ENCODE measurements at places on chromosomes 4 and X.

GRCh38 chrX:46588263-46588662 is 14.7 kb downstream of the CHST7 start:
- H3K4me3 ChIP-seq, result peak overlapping the region; percentile 45
- H3K27ac ChIP-seq, result peak overlapping the region; percentile 74
- no peak for DNase-seq
- H3K36me3 ChIP-seq, result peaks cover 2% of the 10 kb centered on the region
- H3K27me3 ChIP-seq, result no peaks in the 10 kb centered on the region
- peaks cover 63% of the 10 kb centered on the region for H3K4me1 ChIP-seq

- H3K27me3 ChIP-seq, result peaks cover 3% of the 10 kb centered on the region
- H3K4me3 ChIP-seq, result no peak overlapping the region
- no peaks in the 10 kb centered on the region for H3K36me3 ChIP-seq
- H3K4me1 ChIP-seq, result no peaks in the 10 kb centered on the region
- no peak for DNase-seq
These were observed 395.2 kb downstream of the MID1IP1 start for GRCh38 chrX:39196192-39197102.

GRCh38 chrX:8849945-8850344 is 48.8 kb upstream of the FAM9A start:
- peaks cover 2% of the 10 kb centered on the region for H3K27me3 ChIP-seq
- H3K36me3 ChIP-seq, result no peaks in the 10 kb centered on the region
- no peak overlapping the region for H3K27ac ChIP-seq
- peaks cover 2% of the 10 kb centered on the region for H3K4me1 ChIP-seq
- DNase-seq, result no peak
- no peak overlapping the region for H3K4me3 ChIP-seq

GRCh38 chrX:78769101-78769755 is 21.7 kb downstream of the LPAR4 start:
- DNase-seq, result no peak
- no peaks in the 10 kb centered on the region for H3K36me3 ChIP-seq
- H3K4me3 ChIP-seq, result no peak overlapping the region
- H3K27me3 ChIP-seq, result no peaks in the 10 kb centered on the region
- no peaks in the 10 kb centered on the region for H3K4me1 ChIP-seq

DNA sequence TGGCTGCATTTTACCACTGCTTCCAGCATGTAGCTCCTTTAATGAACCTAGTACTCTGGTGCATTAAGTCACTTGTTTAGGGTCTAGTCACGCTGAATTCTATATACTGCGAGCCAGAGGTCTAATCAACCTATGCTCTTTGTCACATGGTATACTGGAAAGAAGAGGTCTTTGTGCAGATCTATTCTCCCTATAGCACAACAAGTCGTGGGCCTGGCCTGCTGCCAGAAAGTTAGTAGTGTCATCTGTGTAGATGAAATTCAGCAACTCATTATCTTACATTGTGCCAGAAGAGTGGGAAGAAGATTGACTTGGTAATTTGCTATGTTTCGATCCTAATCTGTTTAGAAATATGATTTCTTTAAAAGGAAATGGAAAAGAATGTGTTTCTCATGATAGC is 80.8 kb downstream of the AWAT2 start:
- no peaks in the 10 kb centered on the region for H3K27me3 ChIP-seq
- no peaks in the 10 kb centered on the region for H3K4me1 ChIP-seq
- DNase-seq, result no peak
- no peak overlapping the region for H3K27ac ChIP-seq
- H3K36me3 ChIP-seq, result no peaks in the 10 kb centered on the region

- DNase-seq, result no peak
- no peaks in the 10 kb centered on the region for H3K36me3 ChIP-seq
- no peaks in the 10 kb centered on the region for H3K27me3 ChIP-seq
- H3K27ac ChIP-seq, result no peak overlapping the region
- H3K4me3 ChIP-seq, result no peak overlapping the region
These were observed 44.1 kb downstream of the SLC39A8 start for GRCh38 chr4:102301167-102301566.

- H3K27me3 ChIP-seq, result no peaks in the 10 kb centered on the region
- no peaks in the 10 kb centered on the region for H3K4me1 ChIP-seq
- no peak overlapping the region for H3K27ac ChIP-seq
- H3K36me3 ChIP-seq, result peaks cover 1% of the 10 kb centered on the region
- H3K4me3 ChIP-seq, result no peak overlapping the region
These were observed 82.2 kb downstream of the FNIP2 start for GRCh38 chr4:158850800-158851644.

DNA sequence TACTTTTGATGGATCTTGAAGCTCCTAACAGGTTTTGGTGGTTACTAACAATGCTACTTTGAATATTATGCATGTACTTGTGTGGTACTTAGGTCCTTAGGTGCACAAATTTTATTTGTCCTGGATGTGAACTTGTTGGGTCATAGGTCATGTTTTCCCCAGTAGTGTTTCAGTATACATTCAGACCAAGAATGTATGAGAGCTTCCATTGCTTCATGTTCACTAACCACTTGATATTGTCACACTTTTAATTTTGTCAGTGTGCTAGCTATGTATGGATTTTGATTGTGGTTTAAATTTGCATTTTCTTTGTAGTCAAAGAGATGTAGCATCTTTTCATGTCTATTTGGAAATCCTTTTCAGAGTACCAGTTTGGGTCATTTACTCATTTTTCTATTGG is 32.2 kb downstream of the CLCN3 start:
- DNase-seq, result no peak
- H3K27me3 ChIP-seq, result no peaks in the 10 kb centered on the region
- no peak overlapping the region for H3K27ac ChIP-seq
- peaks cover 2% of the 10 kb centered on the region for H3K4me1 ChIP-seq
- peaks cover 4% of the 10 kb centered on the region for H3K36me3 ChIP-seq

GRCh38 chr4:41661442-41662076 is 87.0 kb downstream of the PHOX2B start:
- no peak overlapping the region for H3K4me3 ChIP-seq
- peaks cover 32% of the 10 kb centered on the region for H3K27me3 ChIP-seq
- no peak overlapping the region for H3K27ac ChIP-seq
- H3K36me3 ChIP-seq, result no peaks in the 10 kb centered on the region
- no peak for DNase-seq

DNA sequence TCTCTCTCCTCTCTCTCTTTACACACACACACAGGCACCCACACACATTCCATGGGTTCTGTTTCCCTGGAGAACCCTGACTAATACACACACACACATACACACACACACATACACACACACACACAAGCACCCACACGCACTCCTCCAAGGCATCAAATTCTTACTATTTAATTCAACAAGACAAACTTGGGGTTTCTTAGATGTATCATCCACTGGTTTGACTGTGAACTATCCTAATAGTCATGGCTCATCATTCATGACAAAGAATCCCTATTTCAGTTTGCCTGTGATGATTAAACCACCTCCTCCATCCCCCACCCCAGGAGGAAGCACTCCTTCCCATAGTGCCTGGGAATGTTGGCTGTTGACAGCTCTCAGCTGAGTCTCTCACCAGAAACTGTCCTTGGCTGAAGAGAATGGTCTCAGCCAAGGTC is 98.2 kb downstream of the USP46 start:
- no peaks in the 10 kb centered on the region for H3K27me3 ChIP-seq
- DNase-seq, result no peak
- no peak overlapping the region for H3K4me3 ChIP-seq

- H3K4me3 ChIP-seq, result no peak overlapping the region
- H3K27me3 ChIP-seq, result peaks cover 79% of the 10 kb centered on the region
- no peaks in the 10 kb centered on the region for H3K36me3 ChIP-seq
- peaks cover 29% of the 10 kb centered on the region for H3K4me1 ChIP-seq
- DNase-seq, result no peak
- H3K27ac ChIP-seq, result no peak overlapping the region
These were observed 2.6 kb downstream of the PRDM8 start for GRCh38 chr4:80199947-80200346.

DNA sequence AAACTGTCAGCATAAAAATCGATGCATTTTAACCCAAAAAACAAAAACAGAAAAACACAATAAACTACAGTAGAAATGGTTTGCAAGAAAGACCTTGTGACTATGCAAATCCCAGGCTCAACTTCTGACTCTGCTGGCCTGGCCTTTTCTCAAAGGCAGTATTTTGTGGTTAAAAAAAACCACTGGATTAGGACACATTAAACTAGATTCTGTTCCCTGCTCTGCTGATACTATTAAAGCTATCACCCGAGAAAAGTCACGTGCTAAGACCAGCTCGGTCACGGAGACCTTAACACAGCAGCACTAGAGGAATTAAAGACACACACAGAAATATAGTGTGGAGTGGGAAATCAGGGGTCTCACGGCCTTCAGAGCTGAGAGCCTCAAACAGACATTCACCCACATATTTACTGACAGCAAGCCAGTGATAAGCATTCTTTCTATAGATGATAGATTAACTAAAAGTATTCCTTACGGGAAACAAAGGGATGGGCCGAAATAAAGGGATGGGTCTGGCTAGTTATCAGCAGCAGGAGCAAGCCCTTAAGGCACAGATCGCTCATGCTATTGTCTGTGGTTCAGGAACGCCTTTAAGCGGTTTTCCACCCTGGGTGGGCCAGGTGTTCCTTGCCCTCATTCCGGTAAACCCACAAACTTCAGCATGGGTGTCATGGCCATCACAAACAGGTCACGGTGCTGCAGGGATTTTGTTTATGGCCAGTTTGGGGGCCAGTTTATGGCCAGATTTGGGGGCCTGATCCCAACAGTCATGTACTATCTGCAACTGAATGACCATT is 16.1 kb downstream of the CBR4 start:
- no peak overlapping the region for H3K4me3 ChIP-seq
- no peaks in the 10 kb centered on the region for H3K27me3 ChIP-seq
- no peak for DNase-seq
- peaks cover 3% of the 10 kb centered on the region for H3K4me1 ChIP-seq
- peak overlapping the region; percentile 45 for H3K27ac ChIP-seq

DNA sequence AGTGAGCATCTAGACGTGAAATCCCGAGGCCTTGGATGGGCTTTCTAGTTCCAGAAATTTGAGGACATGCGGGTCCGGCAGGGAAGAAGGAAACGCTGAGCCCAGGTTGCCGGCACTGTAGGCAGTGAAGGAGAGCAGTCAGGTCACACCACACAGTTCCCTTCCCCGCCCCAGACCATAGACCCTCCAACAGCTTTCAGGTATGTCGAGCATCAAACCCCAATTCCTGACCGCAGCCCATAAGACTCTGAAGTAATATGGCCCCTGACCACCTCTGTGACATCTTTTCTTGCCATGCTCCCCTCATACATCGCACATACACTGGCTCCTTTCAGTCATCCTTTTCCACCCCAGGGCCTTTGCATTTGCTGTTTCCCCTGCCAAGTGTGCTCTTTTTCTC is 23.0 kb downstream of the RTL5 start:
- H3K27me3 ChIP-seq, result no peaks in the 10 kb centered on the region
- peaks cover 2% of the 10 kb centered on the region for H3K4me1 ChIP-seq
- no peak overlapping the region for H3K4me3 ChIP-seq

- H3K27me3 ChIP-seq, result no peaks in the 10 kb centered on the region
- no peak overlapping the region for H3K27ac ChIP-seq
- H3K36me3 ChIP-seq, result no peaks in the 10 kb centered on the region
These were observed 489.7 kb upstream of the FGF16 start for GRCh38 chrX:76957485-76957884.

- H3K4me1 ChIP-seq, result no peaks in the 10 kb centered on the region
- no peak overlapping the region for H3K27ac ChIP-seq
- H3K27me3 ChIP-seq, result no peaks in the 10 kb centered on the region
These were observed 914.5 kb downstream of the STIM2 start for GRCh38 chr4:27775156-27775555.

DNA sequence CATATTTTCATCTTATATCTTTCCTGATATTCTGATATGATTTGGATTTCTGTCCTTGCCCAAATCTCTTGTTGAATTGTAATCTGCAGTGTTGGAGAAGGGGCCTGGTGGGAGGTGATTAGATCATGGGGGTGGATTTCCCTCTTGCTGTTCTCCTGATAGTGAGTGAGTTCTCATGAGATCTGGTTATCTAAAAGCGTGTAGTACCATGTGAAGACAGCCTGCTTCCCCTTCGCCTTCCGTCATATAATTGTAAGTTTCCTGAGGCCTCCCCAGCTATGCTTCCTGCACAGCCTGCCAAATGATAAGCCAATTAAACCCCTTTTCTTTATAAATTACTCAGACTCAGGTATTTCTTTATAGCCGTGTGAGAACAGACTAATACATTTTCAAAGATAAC is 77.2 kb downstream of the ANKRD50 start:
- DNase-seq, result no peak
- peaks cover 37% of the 10 kb centered on the region for H3K4me1 ChIP-seq
- H3K27me3 ChIP-seq, result no peaks in the 10 kb centered on the region
- H3K36me3 ChIP-seq, result peaks cover 34% of the 10 kb centered on the region
- no peak overlapping the region for H3K27ac ChIP-seq
- H3K4me3 ChIP-seq, result no peak overlapping the region

DNA sequence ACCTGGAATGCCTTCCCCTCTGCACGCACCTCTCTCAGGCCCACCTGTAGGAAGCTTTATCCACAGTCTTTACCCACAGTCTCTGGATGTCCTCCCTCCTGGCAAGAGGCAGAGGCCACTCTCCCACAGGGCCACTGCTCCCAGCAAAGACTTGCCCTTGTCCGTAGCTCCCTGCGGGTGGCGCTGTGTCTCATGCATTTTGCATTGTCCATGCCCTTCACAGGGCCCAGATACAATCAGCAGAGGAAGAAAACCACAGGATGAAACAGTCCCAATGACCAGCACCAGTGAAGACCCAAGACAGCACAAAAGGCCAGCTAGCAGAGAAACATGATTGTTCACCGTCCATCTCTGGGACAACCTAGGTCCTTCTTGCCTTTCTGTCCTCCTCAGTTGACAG is 2.1 kb upstream of the NSG1 start:
- H3K36me3 ChIP-seq, result no peaks in the 10 kb centered on the region
- no peak overlapping the region for H3K27ac ChIP-seq
- DNase-seq, result no peak
- H3K27me3 ChIP-seq, result peaks cover 66% of the 10 kb centered on the region
- no peak overlapping the region for H3K4me3 ChIP-seq
- H3K4me1 ChIP-seq, result peaks cover 10% of the 10 kb centered on the region

- H3K4me1 ChIP-seq, result no peaks in the 10 kb centered on the region
- H3K27ac ChIP-seq, result no peak overlapping the region
- DNase-seq, result no peak
- no peaks in the 10 kb centered on the region for H3K27me3 ChIP-seq
These were observed 3.7 kb downstream of the PDE6B start for GRCh38 chr4:628821-629635.

DNA sequence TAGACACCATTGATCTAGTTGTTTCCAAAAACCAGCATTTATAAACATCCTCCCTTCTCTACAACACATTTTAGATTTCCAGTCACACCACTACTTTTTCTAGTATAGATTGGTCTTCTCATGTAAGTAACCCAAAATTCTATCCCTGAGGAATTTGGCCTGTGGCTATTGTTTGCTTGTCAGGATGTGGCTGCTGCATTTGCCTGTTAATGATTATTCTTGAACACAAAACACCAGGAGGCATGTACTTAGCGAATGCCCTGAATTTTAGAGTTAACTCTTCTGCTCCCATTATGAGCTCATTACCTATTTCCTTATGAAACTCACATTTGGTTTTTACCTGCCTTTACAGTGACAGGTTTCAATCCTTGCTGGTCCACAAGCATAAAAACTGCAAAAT is 102.0 kb upstream of the FSTL5 start:
- no peak overlapping the region for H3K4me3 ChIP-seq
- no peaks in the 10 kb centered on the region for H3K36me3 ChIP-seq
- no peak overlapping the region for H3K27ac ChIP-seq
- no peaks in the 10 kb centered on the region for H3K27me3 ChIP-seq
- no peaks in the 10 kb centered on the region for H3K4me1 ChIP-seq

- peaks cover 11% of the 10 kb centered on the region for H3K4me1 ChIP-seq
- DNase-seq, result no peak
- H3K36me3 ChIP-seq, result no peaks in the 10 kb centered on the region
- peaks cover 12% of the 10 kb centered on the region for H3K27me3 ChIP-seq
- no peak overlapping the region for H3K27ac ChIP-seq
These were observed 116.8 kb upstream of the SHISA3 start for GRCh38 chr4:42280327-42281095.

- no peak for DNase-seq
- no peaks in the 10 kb centered on the region for H3K4me1 ChIP-seq
- peaks cover 16% of the 10 kb centered on the region for H3K27me3 ChIP-seq
- no peak overlapping the region for H3K27ac ChIP-seq
- no peaks in the 10 kb centered on the region for H3K36me3 ChIP-seq
- no peak overlapping the region for H3K4me3 ChIP-seq
These were observed 3.5 kb upstream of the ZFP92 start for GRCh38 chrX:153407736-153408135.

Data from osteocyte (in vitro differentiated cells).